ENCODE measurements at places on chromosomes 11 and 22. TPM values are rescaled to one million over a fixed set of nuclear protein-coding genes. Genes with fewer than 3 reads are reported as not detected.

The EHF gene
- not detected for total RNA-seq

DNA sequence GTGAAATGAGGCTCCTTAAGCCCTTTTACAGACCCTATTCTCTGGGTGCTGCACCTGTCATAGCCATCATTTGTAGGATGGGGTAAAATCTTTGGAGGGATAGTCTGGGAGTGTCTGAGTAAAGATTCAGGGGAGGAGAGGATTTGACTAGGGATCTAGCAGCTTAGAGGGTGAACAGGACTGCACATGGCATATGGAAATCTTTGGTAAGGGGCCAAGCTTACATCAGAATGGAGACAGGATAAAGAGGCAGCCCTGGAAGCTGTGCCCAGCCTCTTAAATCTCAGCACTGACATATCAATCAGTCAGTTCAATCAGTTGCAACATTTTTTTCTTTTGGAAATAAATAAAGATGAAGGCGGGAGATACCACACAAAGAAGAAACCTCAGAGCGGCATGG lies 301.8 kb upstream of the CADM1 start:
- no peaks in the 10 kb centered on the region for H3K27me3 ChIP-seq
- H3K4me1 ChIP-seq: no peaks in the 10 kb centered on the region
- DNase-seq: no peak

DNA sequence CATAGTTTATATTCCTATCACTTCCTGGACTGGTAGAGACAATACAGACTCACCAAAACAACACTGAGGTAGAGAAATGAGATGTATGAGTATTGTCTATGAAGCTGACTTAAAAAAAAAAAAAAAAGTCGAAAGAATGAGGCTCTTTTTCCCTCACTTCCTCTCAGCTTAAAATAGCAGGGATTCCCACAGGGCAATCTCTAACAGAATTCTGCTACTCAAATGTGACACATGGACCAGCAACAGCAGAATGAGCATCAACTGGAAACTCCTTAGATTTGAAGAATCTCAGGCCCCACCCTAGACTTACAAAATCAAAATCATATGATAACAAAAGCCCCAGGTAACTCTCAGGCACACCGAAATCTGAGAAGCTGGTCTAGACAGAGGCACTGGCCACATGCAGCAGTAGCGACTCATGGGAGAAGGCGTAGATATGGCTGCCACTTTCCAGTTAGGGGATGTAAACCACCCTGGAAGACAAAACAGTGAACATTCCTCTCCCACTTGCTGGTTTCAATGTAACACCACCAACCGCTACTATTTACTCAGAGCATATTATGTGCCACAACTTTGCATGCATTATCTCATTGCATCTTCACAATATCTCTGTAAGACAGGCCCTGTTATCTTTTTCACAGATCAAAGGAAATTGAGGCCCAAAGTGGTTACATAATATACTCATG lies 128.0 kb downstream of the RBFOX2 start:
- DNase-seq: no peak
- peaks cover 15% of the 10 kb centered on the region for H3K4me1 ChIP-seq
- H3K27me3 ChIP-seq: peaks cover 40% of the 10 kb centered on the region
- H3K27ac ChIP-seq: peak overlapping the region; percentile 19
- H3K36me3 ChIP-seq: no peaks in the 10 kb centered on the region
- no peak overlapping the region for H3K4me3 ChIP-seq

DNA sequence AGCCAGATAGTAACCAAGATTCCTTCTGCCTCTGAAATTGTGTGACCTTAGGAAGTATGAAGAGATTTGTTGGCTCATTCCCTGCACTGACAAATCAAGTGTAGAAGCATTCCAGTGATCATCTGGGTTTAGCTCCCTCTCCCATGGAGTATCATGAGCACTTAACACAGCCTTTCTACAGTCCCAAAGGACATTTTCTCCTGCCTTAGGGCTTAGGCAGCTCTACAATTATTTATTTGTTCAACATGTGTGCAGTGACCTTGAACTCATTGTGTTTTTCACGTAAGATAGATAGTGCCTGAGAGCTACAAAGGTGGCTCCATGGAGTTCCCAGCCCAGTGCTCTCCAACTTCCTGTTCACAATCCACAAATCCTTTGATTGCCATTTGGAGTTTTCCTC lies 94.8 kb upstream of the FAT3 start:
- no peaks in the 10 kb centered on the region for H3K36me3 ChIP-seq
- no peak for DNase-seq
- no peaks in the 10 kb centered on the region for H3K4me1 ChIP-seq
- no peak overlapping the region for H3K27ac ChIP-seq

GRCh38 chr11:18792827-18793226 lies 1.2 kb upstream of the PTPN5 start:
- H3K4me3 ChIP-seq: no peak overlapping the region
- H3K27ac ChIP-seq: no peak overlapping the region
- no peak for DNase-seq
- peaks cover 69% of the 10 kb centered on the region for H3K27me3 ChIP-seq
- H3K36me3 ChIP-seq: no peaks in the 10 kb centered on the region

GRCh38 chr11:99176430-99176829 lies 155.7 kb downstream of the CNTN5 start:
- no peaks in the 10 kb centered on the region for H3K36me3 ChIP-seq
- H3K27me3 ChIP-seq: no peaks in the 10 kb centered on the region
- H3K4me3 ChIP-seq: no peak overlapping the region
- H3K4me1 ChIP-seq: no peaks in the 10 kb centered on the region
- DNase-seq: no peak

The OR8G1 gene
- total RNA-seq: not detected

DNA sequence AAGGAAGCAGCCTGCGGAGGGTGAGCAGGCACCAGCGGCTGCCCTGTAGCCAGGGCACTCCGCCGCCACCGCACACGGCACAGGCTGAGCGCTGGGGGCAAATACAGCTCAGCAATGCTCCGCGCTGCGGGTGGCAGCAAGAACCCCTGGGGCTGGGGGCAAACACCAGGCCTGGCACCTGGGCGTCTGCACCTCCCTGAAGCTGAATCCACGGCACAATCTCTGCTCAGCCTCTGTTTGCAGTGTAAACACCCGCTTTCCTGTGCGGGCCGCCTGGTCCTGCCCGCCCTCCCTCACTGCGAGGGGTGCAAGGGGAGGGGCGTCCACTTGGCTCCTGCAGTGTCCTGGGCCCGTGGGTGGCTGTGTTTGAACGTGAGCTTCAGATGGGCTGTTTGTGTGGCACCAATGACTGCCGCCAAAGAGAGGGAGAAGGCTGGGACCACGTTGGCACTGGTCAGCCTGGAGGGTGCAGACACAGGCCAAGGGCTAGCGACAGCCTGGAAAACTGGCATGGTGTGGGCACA lies 14.8 kb upstream of the MPPED1 start:
- no peak overlapping the region for H3K4me3 ChIP-seq
- H3K36me3 ChIP-seq: no peaks in the 10 kb centered on the region
- DNase-seq: no peak
- no peaks in the 10 kb centered on the region for H3K27me3 ChIP-seq

- H3K4me3 ChIP-seq: no peak overlapping the region
- H3K27me3 ChIP-seq: no peaks in the 10 kb centered on the region
- H3K36me3 ChIP-seq: peaks cover 43% of the 10 kb centered on the region
- no peak for DNase-seq
- H3K4me1 ChIP-seq: peaks cover 13% of the 10 kb centered on the region
Observed at GRCh38 chr22:39030705-39031104, 9.8 kb downstream of the APOBEC3D start.

- no peaks in the 10 kb centered on the region for H3K27me3 ChIP-seq
- H3K27ac ChIP-seq: peak overlapping the region; percentile 82
- peaks cover 15% of the 10 kb centered on the region for H3K4me1 ChIP-seq
- no peaks in the 10 kb centered on the region for H3K36me3 ChIP-seq
- peak; percentile 44 for DNase-seq
Observed at GRCh38 chr11:126083829-126084607, 21.4 kb upstream of the CDON start.

DNA sequence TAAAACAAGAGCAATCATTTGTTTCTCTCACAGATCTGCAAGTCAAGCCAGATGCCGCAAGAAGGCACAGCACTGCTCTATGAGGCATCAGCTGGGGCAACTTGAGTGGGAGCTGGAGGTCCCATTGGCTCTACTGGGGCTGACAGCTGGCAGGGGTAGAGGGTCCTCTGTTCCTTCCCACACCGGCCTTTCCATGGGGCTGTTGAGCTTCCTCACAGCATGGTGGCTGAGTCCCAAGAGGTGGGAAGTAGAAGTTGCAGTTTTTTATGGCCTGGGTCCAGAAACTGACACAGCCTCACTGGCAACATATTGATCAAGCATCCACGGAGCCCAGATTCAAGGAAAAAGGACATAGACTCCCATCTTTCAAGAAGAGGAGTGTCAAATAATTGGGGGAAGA lies 34.4 kb downstream of the RPL3 start:
- no peak for DNase-seq
- no peaks in the 10 kb centered on the region for H3K36me3 ChIP-seq
- H3K4me1 ChIP-seq: no peaks in the 10 kb centered on the region
- H3K27me3 ChIP-seq: peaks cover 3% of the 10 kb centered on the region
- no peak overlapping the region for H3K27ac ChIP-seq

DNA sequence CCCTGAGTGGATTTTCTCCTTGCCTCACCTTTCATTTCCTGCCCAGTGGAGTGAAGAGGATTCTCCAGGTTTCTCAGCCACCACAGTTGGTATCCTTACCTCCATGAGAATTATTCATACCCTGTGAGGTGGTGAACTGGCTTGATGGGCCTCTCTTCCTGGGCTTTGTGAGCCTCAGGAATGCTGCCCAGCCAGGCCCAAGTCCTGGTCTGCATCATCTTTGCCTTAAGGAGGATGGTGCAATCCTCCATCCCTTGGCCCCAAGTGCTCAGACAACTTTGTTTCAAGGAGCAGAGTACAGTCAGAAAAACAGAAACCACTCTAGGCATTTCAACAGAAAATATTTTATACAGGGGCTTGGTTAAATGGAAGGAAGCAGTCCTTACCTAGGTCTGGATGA lies 114.2 kb upstream of the CADM1 start:
- no peak for DNase-seq
- no peak overlapping the region for H3K4me3 ChIP-seq
- no peak overlapping the region for H3K27ac ChIP-seq
- no peaks in the 10 kb centered on the region for H3K36me3 ChIP-seq
- H3K27me3 ChIP-seq: no peaks in the 10 kb centered on the region
- no peaks in the 10 kb centered on the region for H3K4me1 ChIP-seq

- H3K27me3 ChIP-seq: peaks cover 1% of the 10 kb centered on the region
- H3K36me3 ChIP-seq: no peaks in the 10 kb centered on the region
- no peak overlapping the region for H3K27ac ChIP-seq
- no peak overlapping the region for H3K4me3 ChIP-seq
- no peaks in the 10 kb centered on the region for H3K4me1 ChIP-seq
Observed at GRCh38 chr22:49433717-49434611, 393.7 kb downstream of the BRD1 start.

The SAA4 gene
- total RNA-seq: not detected

DNA sequence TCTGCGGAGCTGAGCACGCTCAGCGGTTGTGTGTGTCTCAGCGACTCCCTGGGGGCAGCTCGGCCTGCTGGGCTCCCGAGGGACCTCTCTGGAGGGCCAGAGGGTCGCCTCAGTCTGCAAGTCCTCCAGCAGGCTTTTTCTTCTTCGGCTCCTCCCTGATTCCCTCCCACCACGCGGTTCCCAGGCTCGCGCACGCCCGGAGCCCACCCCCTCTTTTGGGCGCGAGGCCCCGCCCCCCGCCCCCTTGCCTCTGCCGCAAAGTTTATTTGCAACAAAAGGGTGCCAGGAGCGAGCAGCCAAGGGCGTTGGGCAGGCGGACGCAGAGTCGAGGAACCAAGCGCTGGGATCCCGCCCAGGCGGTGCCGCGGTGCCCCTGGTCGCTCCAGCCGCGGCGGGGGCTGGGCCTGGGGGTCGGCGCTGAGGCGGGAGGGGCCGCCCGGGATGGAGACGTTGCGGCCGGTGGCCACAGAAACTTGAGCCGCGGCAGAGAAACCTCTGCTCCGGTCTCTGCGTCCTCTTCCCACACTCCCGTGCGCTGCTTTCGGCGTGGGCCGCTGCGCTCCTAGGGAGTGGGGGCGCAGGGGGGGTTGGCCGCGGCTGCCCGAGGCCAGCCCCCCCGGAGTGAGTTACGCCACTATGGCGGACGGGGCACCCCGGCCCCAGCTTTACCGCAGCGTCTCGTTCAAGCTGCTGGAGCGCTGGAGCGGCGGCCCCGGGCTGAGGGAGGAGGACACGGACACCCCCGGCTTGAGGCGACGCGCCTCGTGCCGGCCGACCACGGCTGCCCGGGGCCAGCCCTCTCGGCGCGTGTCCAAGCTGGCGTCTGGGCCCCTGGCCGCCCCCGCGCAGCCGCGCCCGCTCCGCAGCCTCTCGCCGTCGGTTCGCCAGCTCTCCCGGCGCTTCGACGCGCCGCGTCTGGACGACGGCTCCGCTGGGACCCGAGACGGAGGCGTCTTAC lies at the start of gene ARHGEF17:
TSS of gene ARHGEF17 (plus strand) at position 274 of the 958 bp plus-strand sequence. CDS start at position 637, 363 bp downstream.
- H3K4me3 ChIP-seq: peak within 1 kb of the TSS; percentile 86
- H3K27me3 ChIP-seq: peaks cover 42% of the 10 kb centered on the region
- H3K4me1 ChIP-seq: peaks cover 6% of the 10 kb centered on the region
- no peak within 1 kb of the TSS for H3K27ac ChIP-seq
- no peak for DNase-seq
- H3K36me3 ChIP-seq: no peaks in the 10 kb centered on the region

The CASP5 gene
- total RNA-seq: not detected

DNA sequence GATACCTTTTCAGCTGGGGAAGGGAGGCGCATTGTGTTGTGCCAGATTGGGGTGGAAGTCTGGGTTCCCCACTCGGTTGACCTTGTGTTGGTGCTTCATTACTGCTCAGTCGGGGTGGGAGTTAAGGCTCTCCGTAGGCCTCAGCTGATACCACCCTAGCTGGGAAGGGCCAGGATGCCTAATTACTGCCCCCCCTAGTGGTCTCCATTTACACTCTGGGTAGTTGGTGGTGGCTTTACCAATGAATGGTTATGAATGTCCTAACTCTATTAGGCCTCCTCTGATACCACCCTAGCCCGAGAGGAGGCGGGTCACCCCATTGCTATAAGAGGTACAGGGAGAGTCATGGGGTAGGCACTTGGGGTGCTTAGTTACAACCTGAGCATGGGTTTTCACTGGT lies 27.5 kb upstream of the HIKESHI start:
- H3K4me3 ChIP-seq: no peak overlapping the region
- H3K36me3 ChIP-seq: peaks cover 90% of the 10 kb centered on the region
- DNase-seq: no peak
- peaks cover 39% of the 10 kb centered on the region for H3K4me1 ChIP-seq
- H3K27me3 ChIP-seq: no peaks in the 10 kb centered on the region

DNA sequence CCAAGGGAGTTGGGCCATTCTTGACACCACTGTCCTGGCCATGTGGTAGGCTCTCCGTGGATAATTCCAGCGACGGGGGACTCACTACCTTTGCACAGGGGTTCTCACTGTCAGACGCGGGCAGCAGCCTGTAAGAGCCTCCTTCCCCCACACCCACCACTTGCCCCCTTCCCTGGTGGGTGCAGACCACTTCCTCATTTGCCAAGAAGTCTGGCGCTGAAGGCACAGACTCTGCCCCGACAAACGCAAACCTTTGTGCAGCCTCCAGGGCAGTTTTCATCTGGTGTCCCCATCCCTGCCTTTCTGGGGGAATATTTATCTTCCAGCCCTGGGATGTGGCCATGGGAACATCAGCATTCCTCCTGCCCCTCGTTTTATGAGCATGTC lies 422.5 kb downstream of the SHANK2 start:
- H3K4me3 ChIP-seq: no peak overlapping the region
- no peak overlapping the region for H3K27ac ChIP-seq
- H3K4me1 ChIP-seq: no peaks in the 10 kb centered on the region
- H3K27me3 ChIP-seq: peaks cover 22% of the 10 kb centered on the region

- no peak overlapping the region for H3K27ac ChIP-seq
- DNase-seq: no peak
- no peak overlapping the region for H3K4me3 ChIP-seq
- peaks cover 3% of the 10 kb centered on the region for H3K4me1 ChIP-seq
- no peaks in the 10 kb centered on the region for H3K36me3 ChIP-seq
Observed at GRCh38 chr11:86990515-86990914, 35.3 kb upstream of the FZD4 start.

GRCh38 chr11:128157423-128158298 lies 429.7 kb downstream of the ETS1 start:
- no peaks in the 10 kb centered on the region for H3K36me3 ChIP-seq
- H3K27ac ChIP-seq: peak overlapping the region; percentile 81
- no peak overlapping the region for H3K4me3 ChIP-seq
- peak; percentile 39 for DNase-seq

The FAU gene
- total RNA-seq: 1,016 TPM
